ENCODE measurements at places on chromosomes 7 and 10.

DNA sequence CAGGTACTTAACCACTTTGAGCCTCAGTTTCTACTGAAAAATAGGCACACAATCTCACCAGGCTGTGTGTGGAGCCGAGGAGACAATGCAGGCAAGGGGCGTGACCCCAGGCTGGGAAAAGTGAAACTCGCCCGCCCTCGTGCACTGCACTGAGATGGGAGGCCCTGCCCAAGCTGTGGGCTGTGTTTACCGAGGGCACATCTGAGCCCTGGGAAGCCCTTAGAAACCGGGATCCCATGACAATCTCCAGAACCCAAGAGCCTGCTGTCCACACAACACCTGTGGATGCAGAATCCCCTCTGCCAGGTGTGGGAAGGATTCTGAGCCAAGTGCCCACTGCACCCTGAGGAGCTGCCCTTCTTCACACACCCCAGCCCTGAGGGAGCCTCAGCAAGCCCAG, 198.3 kb downstream of the GRID1 start:
- DNase-seq = peak; percentile 13

- no peak for DNase-seq
These were observed 400.4 kb upstream of the POM121L12 start for GRCh38 chr7:52635021-52635420.

- no peak for DNase-seq
These were observed 76.5 kb upstream of the FGL2 start for GRCh38 chr7:77276120-77276519.

GRCh38 chr7:24729365-24730017, 27.8 kb downstream of the GSDME start:
- no peak for DNase-seq

GRCh38 chr10:35356725-35357092, 20.4 kb downstream of the CCNY start:
- DNase-seq = no peak

DNA sequence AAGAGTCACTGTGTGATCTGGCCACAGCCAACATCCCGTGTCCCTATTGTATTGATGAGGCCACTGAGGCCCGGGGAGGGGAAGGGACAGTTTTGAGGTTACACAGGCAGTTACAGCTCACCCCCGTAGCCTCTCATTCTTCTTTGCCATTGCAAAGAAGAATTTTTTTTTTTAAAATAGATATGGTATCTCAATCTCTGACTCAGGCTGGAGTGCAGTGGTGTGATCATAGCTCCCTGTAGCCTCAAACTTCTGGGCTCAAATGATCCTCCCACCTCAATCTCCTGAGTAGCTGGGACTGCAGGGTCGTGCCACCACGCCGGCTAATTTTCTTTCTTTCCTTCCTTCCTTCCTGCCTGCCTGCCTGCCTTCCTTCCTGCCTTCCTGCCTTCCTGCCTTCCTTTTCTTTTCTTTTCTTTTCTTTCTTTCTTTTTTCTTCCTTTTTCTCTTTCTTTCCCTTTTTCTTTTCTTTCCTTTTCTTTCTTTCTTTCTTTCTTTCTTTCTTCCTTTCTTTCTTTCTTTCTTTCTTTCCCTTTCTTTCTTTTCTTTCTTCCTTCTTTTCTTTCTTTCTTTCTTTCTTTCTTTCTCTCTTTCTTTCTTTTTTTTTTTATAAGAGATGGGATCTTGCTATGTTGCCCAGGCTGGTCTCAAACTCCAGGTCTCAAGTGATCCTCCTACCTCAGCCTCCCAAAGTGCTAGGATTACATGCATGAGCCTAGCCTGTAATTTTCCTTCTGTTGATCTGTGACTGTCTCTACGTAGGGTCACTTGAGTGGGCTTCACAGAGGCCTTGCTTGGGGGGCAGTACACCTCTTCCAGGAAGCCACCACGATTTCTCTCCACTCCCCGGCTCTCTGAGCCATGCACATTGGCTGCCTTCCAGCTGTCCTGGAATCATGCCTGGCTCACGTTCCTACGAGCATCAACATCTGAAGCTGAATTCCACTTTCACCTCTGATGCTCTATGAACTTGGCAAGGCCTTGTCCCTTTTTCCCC, 31.3 kb downstream of the TMEM270 start:
- no peak for DNase-seq

DNA sequence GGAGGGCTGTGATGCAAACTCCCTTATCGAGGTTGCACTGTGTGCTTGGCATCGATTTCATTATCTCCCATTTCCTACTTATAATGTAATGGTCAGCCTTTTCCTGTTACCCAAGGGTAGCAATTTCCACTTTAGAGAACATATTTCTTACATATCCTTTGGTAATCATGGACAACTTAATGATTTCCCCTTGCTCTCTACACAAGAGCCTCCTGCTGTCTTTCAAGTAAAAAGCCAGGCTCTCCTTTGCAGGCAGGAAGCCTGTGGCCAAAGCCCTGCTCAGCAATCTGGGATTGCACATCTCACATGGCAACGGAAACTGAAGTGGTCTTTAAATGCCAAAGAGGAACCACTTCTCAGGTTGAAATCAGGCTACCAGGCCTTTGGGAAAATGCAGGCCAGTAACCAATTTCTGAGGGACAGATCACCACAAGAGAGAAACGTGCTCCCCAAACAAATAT, 86.7 kb upstream of the IKZF1 start:
- no peak for DNase-seq

DNA sequence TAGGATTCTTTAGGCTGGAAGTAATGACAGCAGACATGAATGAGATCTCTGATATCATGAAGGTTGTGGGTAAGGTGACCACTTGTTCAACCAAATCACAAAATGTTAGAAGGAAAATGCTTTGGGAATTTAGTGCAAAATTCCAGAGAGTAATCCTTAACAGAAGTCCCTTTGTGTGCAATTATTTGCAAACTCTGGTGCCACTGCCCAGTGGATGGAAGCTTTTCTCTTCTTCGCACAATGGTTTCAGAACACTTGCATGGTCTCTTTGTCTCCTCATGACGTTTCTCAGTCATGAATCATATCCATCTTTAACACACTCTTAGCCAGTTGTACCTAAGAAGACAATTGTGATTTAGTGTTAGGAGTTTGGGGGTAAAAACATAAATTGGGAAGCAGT, 570.4 kb upstream of the ANKRD30A start:
- no peak for DNase-seq

DNA sequence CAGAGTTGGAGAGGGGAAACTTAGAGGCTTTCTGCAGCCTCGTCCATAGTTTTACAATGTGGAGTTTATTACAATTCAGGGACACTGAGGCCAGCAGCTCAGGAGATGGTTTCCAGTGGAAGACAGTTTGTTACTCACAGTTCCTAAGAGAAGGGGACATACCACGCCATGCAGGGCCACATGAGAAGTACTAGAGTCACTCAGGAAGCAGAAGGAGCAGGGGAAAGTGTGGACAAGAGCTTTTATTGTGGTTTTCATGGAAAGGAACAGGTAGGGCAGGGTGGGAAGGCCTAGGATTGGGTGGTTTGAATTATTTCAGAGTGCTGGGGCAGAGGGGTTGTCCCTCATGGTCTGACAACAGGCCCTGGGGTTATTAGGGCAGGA, 292.1 kb upstream of the IGFBP3 start:
- DNase-seq = no peak

DNA sequence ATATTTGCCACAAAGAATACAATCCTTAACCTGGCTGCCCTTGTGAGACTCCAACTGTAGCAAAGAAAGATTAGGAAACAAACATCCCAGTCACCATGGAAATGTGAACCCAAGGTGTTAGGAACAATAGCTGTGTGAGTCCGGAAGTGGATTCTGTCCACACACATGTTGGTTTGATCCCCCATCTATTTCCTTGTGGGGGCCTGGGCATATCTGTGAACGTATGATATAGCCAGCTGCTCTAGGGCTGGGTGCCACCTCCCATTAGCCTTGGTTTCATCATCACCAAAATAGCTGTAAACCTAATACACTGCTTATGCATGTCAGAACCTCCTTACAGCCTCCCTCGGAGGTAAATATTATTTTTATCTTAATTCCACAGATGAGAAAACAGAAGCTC, 26.4 kb downstream of the GRK5 start:
- DNase-seq = no peak

DNA sequence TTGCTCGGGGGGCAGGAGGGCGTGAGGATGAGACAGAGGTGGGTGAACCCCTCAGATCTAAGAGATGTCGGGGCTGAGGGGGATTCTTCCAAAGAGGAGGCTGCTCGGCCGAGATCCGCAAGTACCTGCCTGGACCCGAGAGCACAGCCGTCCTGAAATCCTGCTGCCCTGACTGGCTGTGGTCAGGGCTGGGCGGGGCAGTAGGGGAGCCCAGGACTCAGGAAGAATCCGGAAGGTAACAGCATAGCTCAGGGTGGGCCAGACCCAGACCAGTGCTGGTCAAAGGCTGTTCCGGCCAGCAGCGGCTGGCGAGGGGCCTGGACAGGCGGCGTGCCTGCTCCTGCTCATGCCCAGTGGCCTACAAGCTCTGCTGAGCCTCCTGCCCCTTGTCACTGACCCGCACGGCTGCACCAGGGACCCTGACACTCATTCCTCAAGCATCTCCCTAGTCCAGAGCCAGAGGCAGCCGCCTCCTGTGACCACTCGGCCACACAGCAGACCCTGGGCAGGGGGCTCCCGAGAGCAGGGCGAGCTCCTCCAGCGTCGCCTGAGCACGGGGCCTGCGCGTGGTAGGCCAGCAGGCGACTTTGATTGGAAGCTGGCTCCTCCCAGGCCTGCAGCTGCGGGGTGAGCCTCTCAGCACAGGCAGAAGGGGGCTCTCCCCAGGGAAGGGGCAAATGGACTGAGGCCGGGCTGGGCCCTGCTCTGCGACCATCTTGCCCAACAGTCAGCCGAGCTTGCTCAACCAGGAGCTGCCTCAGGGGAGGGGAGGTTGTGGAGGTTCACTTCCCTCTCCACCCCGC, 3.1 kb upstream of the ADAP1 start:
- DNase-seq = peak; percentile 71

DNA sequence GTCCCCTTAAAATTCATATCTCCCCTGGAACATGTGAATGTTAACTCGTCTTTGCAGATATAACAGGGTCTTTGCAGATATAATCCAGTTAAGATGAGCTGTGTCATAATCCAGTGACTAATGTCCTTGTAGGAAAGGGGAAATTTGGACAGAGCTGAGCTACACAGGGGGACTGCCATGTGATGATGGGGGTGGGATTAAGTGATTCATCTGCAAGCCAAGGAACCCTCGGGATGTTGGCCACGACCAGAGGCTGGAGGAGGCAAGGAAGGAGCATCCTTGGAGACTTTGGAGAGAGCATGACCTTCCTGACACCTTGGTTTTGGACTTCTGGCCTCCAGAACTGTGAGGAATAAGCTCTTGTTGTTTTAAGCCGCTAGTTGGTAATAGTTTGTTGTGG, 153.9 kb upstream of the PCBD1 start:
- no peak for DNase-seq

Measured in HuH-7 (cell line).